ENCODE measurements at places on chromosomes 5 and 9. TPM values are rescaled to one million over a fixed set of nuclear protein-coding genes. Genes with fewer than 3 reads are reported as not detected.

The FOXD4 gene
- 0.77 TPM for total RNA-seq

The PCDHGB1 gene
- total RNA-seq: 2.8 TPM

The HRH2 gene
- total RNA-seq: 1.7 TPM

The PROB1 gene
- 2.2 TPM for total RNA-seq

The TMC1 gene
- 0.33 TPM for total RNA-seq

The SPAAR gene
- not detected for total RNA-seq

The RNF183 gene
- not detected for total RNA-seq

The HNRNPK gene
- 943 TPM for total RNA-seq

The CER1 gene
- 0.32 TPM for total RNA-seq

The GPX8 gene
- 49.0 TPM for total RNA-seq

The SLC34A3 gene
- total RNA-seq: not detected

The PCDHB14 gene
- 5.5 TPM for total RNA-seq

The ROR2 gene
- total RNA-seq: 12.4 TPM

The INSL6 gene
- total RNA-seq: not detected

The RUFY1 gene
- 54.9 TPM for total RNA-seq

The PKD2L2 gene
- total RNA-seq: not detected

The IL17B gene
- total RNA-seq: not detected

The HDHD3 gene
- total RNA-seq: 13.4 TPM

The AMBP gene
- total RNA-seq: not detected

The DMRTA1 gene
- total RNA-seq: 2.7 TPM

The GRIN3A gene
- 0.35 TPM for total RNA-seq

The ADAMTS2 gene
- 1.7 TPM for total RNA-seq

The CTXN3 gene
- total RNA-seq: not detected

The ZNF366 gene
- not detected for total RNA-seq

The ORM2 gene
- total RNA-seq: not detected

The BARHL1 gene
- total RNA-seq: not detected
